Activated B cell treated with CpG ODN at 0.5 μM for 24 hours (primary cell): ENCODE measurements at places on chromosomes 12 and 14. TPM values are rescaled to one million over a fixed set of nuclear protein-coding genes. Genes with fewer than 3 reads are reported as not detected.
A peak's percentile ranks its signal among the peaks of the same experiment; 100 is the strongest.

The KRT78 gene
- not detected in 2 replicates for total RNA-seq

The KCNJ8 gene
- not detected in 2 replicates for total RNA-seq

The OTX2 gene
- not detected in 2 replicates for total RNA-seq

The PDZRN4 gene
- total RNA-seq: not detected in 2 replicates

The GALNT6 gene
- 23.8 and 24.4 TPM in 2 replicates for total RNA-seq

The SMAGP gene
- total RNA-seq: 11.4 and 11.5 TPM in 2 replicates

The RNF10 gene
- 180 and 200 TPM in 2 replicates for total RNA-seq

The TBC1D30 gene
- 0.13 and 0.32 TPM in 2 replicates for total RNA-seq

GRCh38 chr14:71593966-71594365, 338.3 kb upstream of the RGS6 start:
- H3K36me3 ChIP-seq: peaks cover 50% of the 10 kb centered on the region
- no peaks in the 10 kb centered on the region for H3K27me3 ChIP-seq
- no peak for DNase-seq
- H3K4me3 ChIP-seq: no peak overlapping the region
- peaks cover 44% of the 10 kb centered on the region for H3K4me1 ChIP-seq

- peaks cover 5% of the 10 kb centered on the region for H3K27me3 ChIP-seq
- no peaks in the 10 kb centered on the region for H3K36me3 ChIP-seq
- DNase-seq: no peak
- H3K4me3 ChIP-seq: no peak overlapping the region
- H3K27ac ChIP-seq: no peak overlapping the region
Observed at GRCh38 chr12:75581515-75581914, 70.1 kb upstream of the KRR1 start.

GRCh38 chr14:77372304-77372841, 4.5 kb downstream of the TMED8 start:
- H3K4me3 ChIP-seq: peak overlapping the region; percentile 72
- peak overlapping the region; percentile 86 for H3K27ac ChIP-seq
- DNase-seq: no peak
- H3K36me3 ChIP-seq: peaks cover 6% of the 10 kb centered on the region
- H3K4me1 ChIP-seq: peaks cover 67% of the 10 kb centered on the region
- no peaks in the 10 kb centered on the region for H3K27me3 ChIP-seq

DNA sequence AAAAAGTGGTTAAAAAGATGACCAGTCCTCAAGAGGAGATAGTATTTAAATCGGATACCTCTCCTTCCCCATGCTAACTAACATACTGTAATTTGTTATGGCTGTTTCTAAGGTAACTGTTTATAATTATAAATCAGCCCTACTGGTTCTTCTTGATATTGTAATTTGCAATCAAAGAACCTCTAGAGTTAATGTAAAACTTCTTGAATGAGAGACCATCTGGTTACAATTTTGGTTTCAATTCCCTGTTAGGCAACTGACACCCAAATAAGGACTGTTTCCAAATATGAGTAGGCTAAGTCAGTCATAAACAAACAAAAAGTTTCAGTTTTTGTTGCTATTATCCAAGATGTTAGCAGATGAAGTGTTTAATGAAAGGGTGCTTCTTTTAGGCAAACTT, 120.2 kb upstream of the DNM1L start:
- no peaks in the 10 kb centered on the region for H3K36me3 ChIP-seq
- DNase-seq: no peak
- H3K4me1 ChIP-seq: peaks cover 23% of the 10 kb centered on the region
- H3K27ac ChIP-seq: peak overlapping the region; percentile 71
- H3K27me3 ChIP-seq: no peaks in the 10 kb centered on the region

- peaks cover 24% of the 10 kb centered on the region for H3K4me1 ChIP-seq
- no peak overlapping the region for H3K27ac ChIP-seq
- DNase-seq: no peak
Observed at GRCh38 chr14:77579065-77579464, 37.4 kb downstream of the SPTLC2 start.

DNA sequence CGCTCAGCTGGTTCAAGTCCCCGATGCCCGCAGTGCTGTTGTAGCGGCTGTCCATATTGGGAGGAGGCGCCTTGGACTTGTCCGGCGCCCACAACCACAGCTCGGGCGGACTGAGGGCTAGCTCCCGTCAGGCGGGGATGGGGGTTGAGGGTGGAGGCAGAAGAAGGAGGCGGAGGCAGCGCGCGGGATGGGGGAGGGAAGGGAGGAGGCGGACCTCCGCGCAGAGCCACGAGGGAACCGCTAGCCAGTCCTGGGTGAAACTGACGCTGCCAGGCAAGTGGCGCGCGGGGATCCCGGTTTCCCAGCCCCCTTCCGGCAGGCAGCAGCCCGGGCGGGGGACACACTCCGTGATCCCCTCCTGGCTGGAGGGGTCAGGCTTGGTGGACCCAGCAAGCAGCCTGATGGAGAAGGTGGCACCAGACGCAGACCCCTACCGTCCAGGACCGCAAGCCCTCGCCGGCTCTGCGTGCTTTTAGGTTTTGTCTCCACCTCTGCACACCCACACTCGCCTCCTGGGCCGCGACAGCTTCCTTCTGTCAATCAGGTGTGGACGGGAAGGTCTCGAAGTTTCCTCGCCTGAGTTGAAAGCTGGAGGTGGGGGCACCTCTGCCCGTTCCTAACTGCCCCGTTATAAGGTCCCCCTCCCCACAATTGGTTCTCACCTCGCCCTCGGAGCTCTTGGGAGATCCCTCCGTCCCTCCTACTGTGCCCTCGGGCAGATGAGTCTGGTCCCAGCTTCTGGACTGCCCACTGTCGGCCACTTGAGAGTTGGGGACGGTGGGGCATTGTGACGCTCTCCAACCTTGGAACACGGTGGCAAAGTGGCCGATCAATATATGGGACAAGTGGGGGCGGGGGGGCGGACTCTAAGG, at the start of gene CPNE8:
CPNE8 (minus strand) TSS at position 112 of the 872 bp plus-strand sequence; CDS start at position 55, 57 bp downstream.
- H3K27me3 ChIP-seq: peaks cover 24% of the 10 kb centered on the region
- peaks cover 23% of the 10 kb centered on the region for H3K4me1 ChIP-seq
- DNase-seq: peak; percentile 20
- H3K4me3 ChIP-seq: peak within 1 kb of the TSS; percentile 88
- H3K27ac ChIP-seq: peak within 1 kb of the TSS; percentile 55
- no peaks in the 10 kb centered on the region for H3K36me3 ChIP-seq

GRCh38 chr12:84637926-84638325, 274.7 kb downstream of the SLC6A15 start:
- no peak overlapping the region for H3K4me3 ChIP-seq
- H3K27ac ChIP-seq: no peak overlapping the region
- no peak for DNase-seq

GRCh38 chr14:52910572-52910971, 40.3 kb downstream of the FERMT2 start:
- H3K27me3 ChIP-seq: no peaks in the 10 kb centered on the region
- no peaks in the 10 kb centered on the region for H3K36me3 ChIP-seq
- peaks cover 6% of the 10 kb centered on the region for H3K4me1 ChIP-seq
- no peak overlapping the region for H3K27ac ChIP-seq
